ENCODE measurements at places on chromosomes 13 and 19.

GRCh38 chr13:67355812-67356476 is 125.8 kb upstream of the PCDH9 start:
- DNase-seq: no peak

DNA sequence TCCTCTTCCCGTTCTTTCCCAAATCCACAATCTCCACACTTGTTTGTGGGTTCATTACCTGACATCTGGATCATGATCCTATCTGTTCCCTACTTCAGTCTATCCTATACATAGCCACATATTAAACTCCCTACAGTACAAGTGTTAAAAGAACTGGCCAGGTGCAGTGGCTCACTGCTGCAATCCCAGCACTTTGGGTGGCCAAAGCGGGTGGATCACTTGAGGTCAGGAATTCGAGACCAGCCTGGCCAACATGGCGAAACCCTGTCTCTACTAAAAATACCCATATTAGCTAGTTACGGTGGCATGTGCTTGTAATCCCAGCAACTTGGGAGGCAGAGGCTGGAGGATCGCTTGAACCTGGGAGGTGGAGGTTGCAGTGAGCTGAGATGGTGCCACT is 88.3 kb downstream of the TM9SF2 start:
- DNase-seq: no peak

- DNase-seq: peak; percentile 49
Measured at GRCh38 chr19:15551293-15552004, 43.1 kb downstream of the CYP4F22 start.

DNA sequence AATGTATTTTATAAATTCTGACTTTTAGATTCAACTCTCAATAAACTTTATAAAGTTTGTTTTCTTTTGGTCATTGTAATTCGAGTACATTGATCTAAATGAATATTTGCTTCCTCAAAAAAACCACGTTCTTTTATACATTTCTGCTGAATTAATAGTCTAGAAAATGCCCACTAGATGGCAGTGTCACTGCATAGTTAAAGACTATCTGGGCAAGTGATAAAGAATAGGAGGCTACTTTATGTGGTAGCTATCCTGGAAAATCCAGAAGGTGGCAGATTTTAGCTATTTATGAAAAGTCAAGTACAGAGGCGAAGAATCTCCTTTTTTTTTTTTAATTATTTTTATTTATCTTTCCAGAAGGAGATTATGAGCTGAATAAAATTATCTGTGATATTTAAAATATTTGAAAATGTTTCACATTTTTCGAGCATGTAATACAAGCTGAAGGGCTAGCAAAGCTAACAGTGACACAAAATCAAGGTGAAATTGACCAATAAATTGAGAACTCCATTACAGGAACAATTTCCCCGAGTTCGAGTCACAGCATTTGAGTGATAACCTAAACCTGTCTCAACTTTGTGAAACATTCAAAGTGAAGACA is 221.8 kb downstream of the OLFM4 start:
- DNase-seq: no peak

DNA sequence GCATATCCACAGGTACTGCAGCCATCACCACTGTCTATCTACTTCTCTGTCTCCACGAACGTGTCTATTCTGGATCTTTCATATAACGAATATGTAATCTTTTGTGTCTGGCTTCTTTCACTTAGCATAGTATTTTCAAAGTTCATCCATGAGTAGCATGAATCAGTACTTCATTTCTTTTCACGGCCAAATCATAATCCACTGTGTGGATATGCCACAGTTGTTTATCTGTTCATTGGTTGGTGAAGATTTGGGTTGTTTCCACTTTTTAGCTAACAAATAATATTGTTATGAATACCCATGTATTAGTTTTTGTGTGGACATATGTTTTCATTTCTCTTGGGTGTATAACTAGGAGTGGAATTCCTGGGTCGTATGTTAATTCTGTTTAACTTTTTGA is 14.4 kb downstream of the RGCC start:
- no peak for DNase-seq

DNA sequence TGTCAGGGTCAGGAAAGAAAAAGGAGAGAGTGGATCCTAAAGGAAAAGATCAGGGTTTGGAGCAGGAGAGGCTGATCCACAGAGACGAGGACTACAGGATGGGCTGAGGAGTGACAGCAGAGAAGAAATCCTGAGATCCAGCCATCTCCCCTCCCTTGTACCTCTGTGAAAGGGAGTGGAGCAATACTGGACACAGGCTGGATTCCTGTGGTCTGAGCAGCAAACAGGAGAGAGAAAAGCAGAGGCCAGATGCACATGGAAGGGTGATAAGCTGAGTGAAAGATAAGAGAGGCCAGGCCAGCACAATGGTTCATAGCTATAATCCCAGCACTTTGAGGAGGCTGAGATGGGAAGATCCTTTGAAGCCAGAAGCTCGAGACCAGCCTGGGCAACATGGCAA is 472.1 kb upstream of the TSHZ3 start:
- DNase-seq: no peak

GRCh38 chr13:91045351-91046034 is 302.0 kb upstream of the MIR17HG start:
- DNase-seq: no peak

- no peak for DNase-seq
Measured at GRCh38 chr13:112983042-112983305, 14.0 kb downstream of the MCF2L start.

- DNase-seq: no peak
Measured at GRCh38 chr13:80204642-80205041, 136.3 kb downstream of the SPRY2 start.

- DNase-seq: no peak
Measured at GRCh38 chr19:41876847-41877832, at the start of gene CD79A. Gene CD79A, plus strand, starts transcription at chr19:41877279. Its CDS starts 26 bp downstream, at chr19:41877305.

DNA sequence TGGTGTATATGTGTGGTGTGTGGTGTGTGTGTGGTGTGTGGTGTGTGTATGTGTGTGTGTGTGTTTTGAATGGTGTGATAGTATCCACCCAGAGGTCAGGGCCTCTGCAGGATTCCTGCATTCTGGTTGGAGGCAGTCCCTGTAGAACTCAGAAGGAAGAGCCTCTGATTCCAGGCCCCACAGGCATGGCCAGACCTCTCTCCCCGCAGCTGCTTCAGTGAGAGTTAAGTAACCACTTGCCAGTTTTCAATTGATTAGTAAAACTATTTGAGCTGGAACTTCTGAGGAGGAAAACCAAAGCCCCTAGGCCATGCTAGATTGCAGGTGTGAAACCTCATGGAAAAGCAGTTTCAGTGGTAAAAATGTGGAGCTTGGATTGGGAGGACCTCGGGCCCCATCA is 2.1 kb downstream of the ATP12A start:
- no peak for DNase-seq

- no peak for DNase-seq
Measured at GRCh38 chr19:17765069-17765618, 13.9 kb downstream of the FCHO1 start.

GRCh38 chr13:46914341-46914740 is 17.5 kb upstream of the HTR2A start:
- no peak for DNase-seq

- no peak for DNase-seq
Measured at GRCh38 chr13:100068133-100068931, 20.6 kb upstream of the PCCA start.

GRCh38 chr13:99988529-99989275 is 7.1 kb downstream of the ZIC2 start:
- DNase-seq: no peak

DNA sequence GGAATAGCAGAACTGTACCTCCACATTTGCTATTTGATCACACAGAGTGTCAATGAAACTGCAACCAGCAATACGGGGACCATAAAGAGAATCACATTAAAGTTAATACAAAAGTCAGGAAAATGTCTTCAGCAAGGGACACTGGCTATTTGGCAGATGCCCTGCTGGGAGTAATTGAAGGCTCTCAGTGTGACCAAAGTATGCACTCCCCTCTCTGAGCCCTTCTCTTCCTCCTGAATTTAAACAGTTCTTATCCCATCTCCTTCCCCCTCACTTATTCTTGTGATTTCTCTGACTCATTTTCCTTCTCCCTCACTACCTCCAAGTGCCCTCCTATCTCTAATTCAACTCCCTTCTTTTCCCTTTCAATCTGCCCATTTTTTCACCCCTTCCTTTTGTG is 117.7 kb downstream of the ENOX1 start:
- no peak for DNase-seq

DNA sequence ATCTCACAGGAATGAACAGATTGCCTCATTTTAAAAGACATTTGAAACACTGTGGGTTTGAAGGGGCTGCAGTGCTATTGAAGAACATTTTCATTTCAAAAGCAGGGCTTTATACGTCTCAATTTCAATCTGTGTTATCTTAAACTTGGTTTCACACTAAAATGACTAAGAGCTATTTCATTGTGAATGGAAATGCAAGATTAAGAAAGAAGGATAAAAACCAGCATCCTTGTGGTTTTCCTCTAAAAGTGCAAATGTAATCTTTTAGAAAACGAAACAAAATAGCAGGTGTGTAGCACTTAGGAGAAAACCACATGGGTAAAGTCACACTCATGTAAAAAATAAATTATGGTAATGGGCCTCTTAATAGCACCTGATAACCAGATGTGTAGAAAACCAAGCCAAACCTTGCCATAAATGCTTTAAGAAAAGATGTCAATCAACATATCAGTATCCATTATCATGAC is 397.7 kb downstream of the GPC6 start:
- DNase-seq: no peak

DNA sequence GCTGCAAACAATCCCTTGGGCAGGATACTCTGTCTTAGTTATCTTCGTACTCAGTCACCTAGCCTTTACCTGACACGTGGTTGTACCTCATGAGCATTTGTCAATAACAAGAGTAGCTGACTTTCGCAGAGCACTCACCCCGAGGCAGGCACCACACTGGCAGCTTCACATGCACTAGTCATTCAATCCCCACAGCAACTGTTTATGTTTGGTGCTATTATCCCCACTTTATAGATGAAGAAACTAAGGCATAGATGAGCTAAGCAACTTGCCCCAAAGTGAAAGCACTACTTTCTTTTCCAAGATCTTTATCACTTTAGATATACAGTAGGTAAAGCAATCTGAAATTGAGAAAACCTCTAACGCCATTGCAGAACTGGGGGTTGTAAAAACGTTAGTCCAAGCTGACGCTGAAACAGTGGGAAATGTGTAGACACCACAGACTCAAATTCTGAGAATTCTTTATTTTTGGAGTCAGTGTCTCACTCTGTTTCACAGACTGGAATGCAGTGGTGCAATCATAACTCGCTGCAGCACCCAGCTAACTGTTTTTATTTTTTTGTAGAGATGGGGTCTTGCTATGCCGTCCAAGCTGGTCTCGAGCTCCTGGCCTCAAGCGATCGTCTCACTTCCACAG is 446.0 kb downstream of the FOXO1 start:
- DNase-seq: no peak

DNA sequence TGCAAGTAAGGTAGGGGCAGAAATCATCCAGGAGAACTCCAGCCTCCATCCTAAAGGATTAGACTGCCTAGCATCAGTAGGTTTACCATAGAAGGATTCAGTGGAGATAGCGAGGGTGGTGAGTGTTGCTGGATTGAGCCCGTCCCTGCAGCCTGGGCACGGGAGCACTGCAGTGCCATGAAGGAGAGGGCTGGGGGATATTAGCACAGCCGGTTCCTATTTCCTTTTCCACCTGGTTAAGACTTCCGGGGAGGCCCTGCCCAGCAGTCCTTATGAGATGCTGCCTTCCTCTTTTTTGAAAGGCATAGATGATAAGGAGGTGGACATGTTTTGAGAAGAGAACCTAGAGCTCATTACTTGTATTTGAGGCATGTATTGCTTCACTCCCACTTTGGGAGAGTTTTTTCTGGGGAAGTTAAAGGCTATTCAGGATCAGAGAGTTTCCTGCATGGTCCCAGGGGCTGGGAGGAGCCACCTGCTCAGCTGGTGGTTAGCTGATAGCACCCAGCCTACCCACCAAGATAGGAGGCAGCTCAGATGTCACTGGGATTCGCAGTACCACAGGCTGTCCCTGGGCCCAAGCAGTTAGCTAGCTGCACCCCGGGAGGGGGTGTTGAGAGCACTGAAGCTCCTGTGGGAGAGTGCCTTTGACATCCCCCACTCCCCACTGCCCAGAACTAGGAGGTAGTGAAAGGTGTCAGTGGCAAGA is 17.2 kb downstream of the ACTN4 start:
- no peak for DNase-seq
